ENCODE measurements at places on chromosomes 5 and 9.

DNA sequence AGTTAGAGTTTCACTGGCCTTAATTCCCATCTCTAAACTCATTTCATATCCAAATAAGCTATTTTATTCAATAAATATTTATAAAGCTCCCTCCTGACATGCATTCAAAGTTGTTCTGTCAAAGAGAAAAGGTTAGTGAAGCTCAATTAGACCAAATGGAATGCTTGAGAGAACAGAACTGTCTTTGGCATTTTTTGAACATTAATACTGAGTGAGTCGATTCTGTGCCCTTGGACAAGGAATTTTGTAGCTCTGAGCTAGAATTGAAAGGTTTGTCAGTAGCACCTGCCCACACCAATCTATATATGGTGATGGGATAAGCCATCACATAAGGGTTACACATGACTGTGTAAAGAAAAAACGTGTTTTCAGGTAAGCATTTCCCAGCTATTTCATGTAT lies 631.2 kb upstream of the CCNG1 start:
- no peak for DNase-seq

GRCh38 chr9:121472446-121472845 lies 27.2 kb downstream of the GGTA1 start:
- DNase-seq: no peak

GRCh38 chr9:74630228-74630627 lies 133.1 kb downstream of the RORB start:
- no peak for DNase-seq

DNA sequence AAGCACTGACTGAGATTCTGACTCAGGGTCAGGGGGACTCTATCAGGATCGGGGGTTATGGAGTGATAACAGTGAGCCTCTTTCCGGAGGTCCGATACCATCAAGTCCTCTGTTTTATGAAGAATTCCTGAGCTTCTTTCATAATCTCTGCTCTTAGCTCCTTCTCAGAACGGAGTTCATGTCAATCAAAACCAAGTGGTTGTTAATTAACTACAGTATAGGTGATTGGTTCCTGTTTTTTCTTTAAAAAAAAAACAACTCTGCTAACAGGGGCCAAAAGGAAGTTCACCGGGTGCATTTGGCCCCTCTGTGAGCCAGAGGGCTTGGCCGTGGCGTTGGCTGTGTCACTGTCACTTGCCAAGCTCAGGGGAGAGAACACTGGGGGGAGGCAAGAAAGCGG lies 4.0 kb downstream of the GFI1B start:
- no peak for DNase-seq

DNA sequence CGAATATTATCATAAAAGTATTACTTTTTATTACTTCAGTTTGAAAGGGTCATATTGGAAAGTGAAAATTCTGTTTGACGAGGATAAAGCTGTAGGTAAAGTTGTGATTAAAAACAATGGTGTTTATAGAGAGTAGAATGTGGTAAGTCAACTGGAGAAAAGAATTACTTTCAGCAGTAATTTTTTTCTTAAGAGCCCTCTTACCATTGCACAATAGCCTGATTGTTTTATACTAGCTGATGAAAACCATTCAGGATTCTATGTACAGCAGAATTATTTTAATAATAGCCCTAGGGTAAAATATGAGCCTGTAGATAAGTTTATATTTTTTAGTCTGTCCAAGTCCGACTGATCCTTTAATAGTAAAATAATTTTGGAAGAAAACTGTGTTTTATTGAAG lies 16.6 kb downstream of the CDC42SE2 start:
- no peak for DNase-seq

- DNase-seq: no peak
Observed at GRCh38 chr9:127518091-127518856, 67.0 kb downstream of the LRSAM1 start.

DNA sequence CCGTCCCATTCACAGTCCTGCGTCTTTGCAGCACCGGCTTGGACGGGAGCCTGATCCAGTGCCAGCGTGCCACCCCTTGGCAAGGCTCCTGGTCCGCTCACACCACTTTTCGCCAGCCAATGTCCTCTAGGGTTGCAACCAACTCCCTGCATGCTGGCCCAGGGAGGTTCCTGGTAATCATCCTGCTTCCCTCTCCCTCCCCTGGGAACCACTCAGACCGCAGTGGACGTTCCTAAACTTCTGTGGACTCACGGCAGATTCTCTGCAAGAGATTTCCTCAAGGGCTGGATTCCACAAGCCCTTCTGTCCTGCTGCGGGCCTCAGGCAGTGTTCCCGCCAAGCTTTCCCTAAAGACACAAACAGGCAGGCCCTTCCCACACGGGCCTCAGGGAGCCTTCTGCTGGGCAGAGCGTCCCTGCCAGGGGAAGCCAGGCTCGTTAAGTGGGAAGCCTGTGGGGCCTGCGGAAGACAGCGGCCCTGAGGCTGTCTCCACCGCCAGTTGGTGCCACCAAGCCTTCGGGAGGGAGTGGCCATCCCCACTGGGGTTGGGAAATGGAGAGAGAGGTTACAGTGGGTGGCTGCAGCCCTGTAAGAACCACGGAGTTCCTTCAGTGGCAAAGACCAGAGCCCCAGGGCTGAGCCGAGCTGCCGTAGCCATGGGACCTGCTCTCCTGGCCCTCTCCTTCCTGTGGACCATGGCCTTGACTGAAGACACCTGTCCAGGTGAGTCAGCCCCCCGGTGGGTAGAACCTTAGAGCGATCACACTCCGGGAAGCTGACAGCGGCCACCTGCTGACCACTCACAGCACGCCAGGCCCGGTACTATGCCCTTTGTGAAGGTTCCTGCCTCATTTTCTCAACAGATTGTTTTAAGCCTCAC lies 16.4 kb upstream of the FCN2 start:
- DNase-seq: no peak

DNA sequence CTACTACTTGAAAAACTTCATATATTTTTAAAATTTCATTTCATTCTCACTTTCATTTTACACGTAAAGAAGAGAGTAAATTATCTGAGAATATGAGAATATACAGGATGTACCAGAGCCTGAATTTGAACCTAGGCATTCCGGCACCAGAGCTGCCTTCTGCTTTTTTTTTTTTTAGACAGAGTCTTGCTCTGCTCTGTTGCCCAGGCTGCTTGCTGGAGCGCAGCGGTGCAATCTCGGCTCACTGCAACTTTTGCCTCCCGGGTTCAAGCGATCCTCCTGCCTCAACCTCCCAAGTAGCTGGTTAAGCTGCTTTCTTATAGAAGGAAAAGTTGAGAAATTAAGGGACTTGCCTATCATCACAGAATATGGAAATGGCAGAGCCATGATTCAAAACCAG lies 540.1 kb downstream of the EBF1 start:
- no peak for DNase-seq

GRCh38 chr9:93151097-93151784 lies 17.2 kb upstream of the NINJ1 start:
- DNase-seq: no peak

- no peak for DNase-seq
Observed at GRCh38 chr5:58629271-58630159, 46.6 kb downstream of the RAB3C start.

DNA sequence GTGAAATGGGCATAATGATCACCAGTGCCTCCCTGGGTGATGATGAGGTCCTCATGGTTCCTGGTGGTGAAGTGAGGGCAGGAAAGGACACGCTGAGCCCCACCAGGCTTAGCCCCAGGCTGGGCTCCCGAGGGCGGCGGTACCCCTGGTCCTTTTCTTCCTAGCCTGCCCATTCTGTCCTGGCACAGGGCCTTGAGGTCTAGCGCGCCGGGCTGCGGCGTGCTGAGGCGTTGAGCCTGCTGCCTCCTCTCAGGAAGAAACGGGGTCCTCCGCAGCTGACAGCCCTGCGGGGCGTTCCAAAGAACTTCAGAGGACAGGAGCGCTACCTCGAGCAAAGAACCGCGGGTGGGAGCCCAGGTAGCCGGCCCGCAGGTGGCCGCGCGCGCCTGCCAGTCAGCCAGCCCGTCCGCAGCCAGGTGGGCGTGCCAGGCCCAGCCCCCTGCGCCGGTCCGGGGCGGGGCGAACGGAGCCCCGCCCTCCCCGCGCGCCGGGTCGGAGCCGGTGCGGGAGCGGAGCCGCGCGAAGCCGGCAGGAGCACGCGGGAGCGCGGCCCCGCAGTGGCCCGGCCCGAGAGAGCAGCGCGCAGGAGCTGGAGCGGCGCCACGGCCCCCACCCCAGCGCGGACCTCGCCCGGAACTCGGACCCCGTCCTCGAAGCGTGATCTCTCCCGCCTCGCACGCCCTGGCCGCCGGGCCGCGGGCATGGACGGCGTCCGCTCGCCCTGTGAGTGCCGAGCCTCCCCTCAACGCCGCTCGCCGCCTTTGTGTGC lies at the start of gene WNK2:
Gene WNK2, plus strand, starts transcription at position 477 of the 769 bp plus-strand sequence. CDS start 791 bp downstream, outside the sequence.
- DNase-seq: no peak

DNA sequence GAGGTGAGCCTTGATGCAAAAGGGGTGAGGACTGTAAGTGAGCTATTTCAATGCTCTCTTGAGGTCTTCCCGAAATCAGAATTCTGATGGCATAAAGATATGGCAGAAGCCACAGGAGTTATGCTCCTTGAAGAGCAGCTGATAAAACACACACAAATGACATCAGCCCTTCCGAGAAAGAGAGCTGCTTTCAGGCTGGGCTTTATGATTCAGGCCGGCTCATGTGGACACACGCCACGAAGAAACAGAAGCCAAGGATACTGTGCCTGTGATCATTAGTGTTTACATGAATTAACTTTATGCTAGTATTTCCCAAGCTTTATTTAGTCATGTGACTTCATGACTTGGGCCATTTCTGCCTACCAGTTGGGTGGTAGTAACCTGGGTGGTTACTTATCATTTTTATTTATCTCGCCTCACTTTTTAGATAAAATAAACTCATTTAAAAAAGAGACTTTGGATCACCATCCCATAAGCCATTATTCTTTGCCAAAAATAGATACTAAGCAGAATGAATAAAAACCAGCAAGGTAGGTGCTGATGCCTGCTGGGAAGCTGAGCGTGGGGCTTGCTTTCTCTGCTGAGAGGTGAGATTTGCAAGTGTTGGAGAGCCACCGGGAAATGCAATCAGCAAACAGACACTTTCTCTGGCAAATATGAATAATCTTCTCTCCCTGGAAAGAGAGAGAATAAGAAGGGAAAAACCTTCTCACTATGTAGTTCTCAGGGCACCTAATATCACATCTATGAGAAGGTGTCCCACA lies 73.0 kb upstream of the SLC25A51 start:
- DNase-seq: no peak

GRCh38 chr5:138359621-138360020 lies 7.1 kb downstream of the KDM3B start:
- no peak for DNase-seq

DNA sequence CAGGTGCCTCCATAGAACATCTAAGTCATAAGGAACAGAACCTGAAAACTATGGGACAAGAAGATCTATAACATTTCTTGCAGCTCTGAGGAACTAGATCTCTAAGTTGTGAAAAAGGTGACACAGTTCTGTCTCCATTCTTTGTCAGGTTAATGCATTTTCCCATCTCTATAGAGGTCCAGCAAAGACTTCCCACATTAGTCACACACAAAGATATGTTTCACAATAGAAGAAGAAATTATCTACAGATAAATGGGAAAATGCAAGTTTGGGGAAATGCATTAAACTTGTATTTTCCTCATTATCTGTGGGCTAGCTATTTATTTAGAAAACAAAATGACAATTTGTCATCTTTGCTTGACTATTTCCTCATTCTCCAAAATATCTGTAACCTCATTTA lies 458.6 kb upstream of the PAPPA start:
- no peak for DNase-seq

DNA sequence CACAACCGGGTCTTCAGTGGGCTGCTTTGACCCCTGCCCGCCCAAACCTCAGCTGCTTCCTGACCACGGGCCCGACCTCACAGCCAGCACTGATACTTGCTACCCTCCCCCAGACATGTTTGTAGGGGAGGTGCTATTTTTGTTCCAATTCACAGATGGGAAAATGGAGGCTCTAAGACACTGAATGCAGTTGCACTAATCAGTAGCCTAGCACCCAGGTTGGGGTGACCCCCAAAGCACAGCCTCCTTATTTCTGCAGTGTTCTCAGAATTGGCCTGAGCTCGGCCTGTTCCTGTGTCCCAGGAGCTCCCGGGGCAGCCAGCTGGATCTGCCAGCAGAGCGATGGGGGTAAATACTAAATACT lies 22.6 kb downstream of the LAMC3 start:
- DNase-seq: no peak

DNA sequence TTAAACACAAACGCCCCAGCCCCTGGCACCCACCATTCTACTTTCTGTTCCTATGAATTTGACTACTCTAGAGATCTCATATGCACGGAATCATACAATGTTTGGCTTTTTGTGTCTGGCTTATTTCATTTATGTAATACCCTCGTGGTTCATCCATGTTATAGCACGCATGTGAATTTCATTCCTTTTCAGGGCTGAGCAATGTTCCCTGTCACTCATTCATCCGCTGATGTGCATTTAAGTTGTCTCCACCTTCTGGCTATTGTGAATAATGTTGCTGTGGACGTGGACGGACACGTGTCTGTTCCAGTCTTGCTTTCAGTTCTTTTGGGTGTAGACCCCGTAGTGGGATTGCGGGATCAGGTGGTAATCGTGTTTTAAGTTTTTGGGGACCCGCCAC lies 79.9 kb upstream of the BARHL1 start:
- DNase-seq: no peak

DNA sequence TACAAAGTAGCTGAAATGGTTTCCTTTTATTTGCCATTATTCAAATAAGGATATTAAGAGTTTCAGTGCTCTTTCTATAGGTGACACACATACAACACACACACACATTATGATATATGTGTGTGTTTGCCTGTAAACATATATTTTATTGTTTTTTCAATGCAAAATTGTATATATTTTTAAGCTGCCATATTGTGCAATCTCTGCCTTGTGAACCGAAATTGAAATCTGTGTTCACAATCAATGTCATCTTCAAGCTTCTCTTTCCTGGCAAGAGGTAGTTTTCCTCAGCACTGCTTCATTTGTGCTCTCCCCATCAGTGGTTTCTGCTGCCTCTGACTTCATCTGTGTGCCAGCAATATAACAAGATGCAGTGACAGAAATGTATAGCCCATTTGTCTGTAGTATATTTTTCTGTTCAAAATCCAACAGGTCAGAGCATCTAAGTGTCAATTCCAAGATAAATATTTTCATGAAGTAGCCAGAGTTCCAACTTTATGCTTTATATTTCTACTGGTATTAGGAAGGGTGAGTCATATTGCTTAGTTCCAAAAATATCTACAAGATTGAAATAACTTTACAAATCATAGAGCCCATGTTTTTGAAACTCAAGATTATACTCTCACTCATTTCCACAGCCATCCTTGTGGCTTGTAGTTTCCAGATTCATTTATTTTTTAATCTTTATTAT lies 1704.8 kb upstream of the CDH9 start:
- no peak for DNase-seq

- no peak for DNase-seq
Observed at GRCh38 chr5:159682623-159683022, 233.7 kb upstream of the ADRA1B start.
